ENCODE measurements at places on chromosomes 2 and 18. TPM values are rescaled to one million over a fixed set of nuclear protein-coding genes. Genes with fewer than 3 reads are reported as not detected.

- no peak for DNase-seq
- H3K4me1 ChIP-seq, result no peaks in the 10 kb centered on the region
- no peak overlapping the region for H3K27ac ChIP-seq
- H3K4me3 ChIP-seq, result no peak overlapping the region
- no peaks in the 10 kb centered on the region for H3K36me3 ChIP-seq
- H3K27me3 ChIP-seq, result peaks cover 4% of the 10 kb centered on the region
Measured at GRCh38 chr2:189952536-189953109, 109.9 kb downstream of the MSTN start.

DNA sequence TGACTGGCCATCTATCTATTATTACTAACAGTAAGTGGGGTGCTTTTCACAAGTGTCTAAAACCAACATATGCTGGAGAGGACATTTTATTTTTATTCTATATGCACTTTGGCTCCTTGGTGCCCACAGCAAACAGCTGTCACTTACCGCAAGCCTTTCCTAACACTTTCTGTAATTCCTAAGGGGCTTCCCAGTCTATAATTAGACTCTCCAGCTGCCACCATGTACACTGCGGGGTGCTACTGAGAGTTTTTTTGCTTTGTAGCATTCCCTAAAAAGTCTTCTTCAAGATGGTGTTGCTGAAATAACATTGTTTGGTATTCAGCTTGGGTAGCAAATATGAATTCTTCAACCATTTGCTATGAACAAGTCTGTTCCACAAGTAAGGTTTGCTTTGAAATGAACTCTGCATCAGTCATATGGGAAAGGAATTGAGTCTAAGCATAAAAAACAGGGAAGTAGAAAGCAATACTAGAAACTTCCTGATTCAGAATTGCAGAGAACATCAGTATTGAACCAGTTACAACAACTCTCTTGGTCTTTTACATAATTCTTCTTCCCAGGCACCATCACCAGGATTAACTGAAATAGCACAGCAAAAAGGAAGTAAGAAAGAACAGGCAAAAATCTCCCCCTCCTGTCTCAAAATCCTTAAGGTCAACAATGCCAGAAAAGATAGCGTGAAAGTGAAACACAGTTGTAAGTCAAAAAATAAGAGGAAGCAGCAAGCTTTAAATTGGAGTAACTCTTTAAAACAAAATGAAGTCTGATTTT, 28.6 kb downstream of the EPB41L3 start:
- H3K4me3 ChIP-seq, result no peak overlapping the region
- no peak overlapping the region for H3K27ac ChIP-seq
- DNase-seq, result no peak
- H3K36me3 ChIP-seq, result no peaks in the 10 kb centered on the region

- no peak overlapping the region for H3K27ac ChIP-seq
- H3K27me3 ChIP-seq, result no peaks in the 10 kb centered on the region
- H3K4me3 ChIP-seq, result no peak overlapping the region
- H3K4me1 ChIP-seq, result no peaks in the 10 kb centered on the region
- no peaks in the 10 kb centered on the region for H3K36me3 ChIP-seq
- DNase-seq, result no peak
Measured at GRCh38 chr2:80392441-80392840, 87.9 kb upstream of the LRRTM1 start.

- H3K27me3 ChIP-seq, result no peaks in the 10 kb centered on the region
- no peak overlapping the region for H3K27ac ChIP-seq
- H3K4me1 ChIP-seq, result no peaks in the 10 kb centered on the region
- DNase-seq, result no peak
Measured at GRCh38 chr2:64401529-64401880, 52.5 kb upstream of the LGALSL start.

DNA sequence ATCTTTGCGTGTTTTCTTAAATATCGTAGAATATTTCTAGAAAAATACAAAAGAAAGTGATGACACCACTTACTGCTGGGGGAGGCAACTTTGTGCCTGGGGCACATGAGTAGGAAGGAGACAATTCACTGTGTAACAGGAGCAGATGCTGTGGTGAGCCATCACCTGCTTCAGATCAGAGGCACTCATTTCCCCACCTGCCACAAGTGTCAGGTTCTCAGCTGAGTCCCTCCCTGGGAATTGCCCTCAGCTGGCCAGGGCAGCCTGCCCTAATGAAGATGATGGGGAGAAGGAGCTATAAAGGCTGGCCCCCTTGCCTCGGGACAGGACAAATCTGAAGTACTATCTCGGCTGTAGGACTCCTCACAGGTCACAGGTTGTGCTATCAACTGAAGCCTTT, 322.8 kb downstream of the STK39 start:
- no peak overlapping the region for H3K27ac ChIP-seq
- no peak for DNase-seq
- no peaks in the 10 kb centered on the region for H3K27me3 ChIP-seq

DNA sequence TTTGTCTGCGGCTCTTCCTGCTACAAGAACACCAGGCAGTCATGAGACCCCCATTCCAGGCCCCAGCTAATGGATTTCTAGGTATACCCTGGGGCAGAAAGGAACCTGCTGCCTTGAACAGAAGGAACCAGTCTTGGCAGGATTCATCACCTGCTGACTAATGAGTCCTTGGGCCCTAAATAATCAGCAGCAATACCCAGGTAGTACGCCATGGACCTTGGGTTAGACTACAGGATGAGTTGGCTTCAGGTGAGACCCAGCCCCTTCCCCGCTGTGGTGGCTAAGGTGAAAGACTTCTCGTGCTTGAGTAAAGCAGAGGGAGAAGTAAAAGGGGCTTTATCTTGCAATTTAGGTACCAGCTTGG, 105.0 kb downstream of the SPIRE1 start:
- no peak overlapping the region for H3K4me3 ChIP-seq
- no peak overlapping the region for H3K27ac ChIP-seq
- peaks cover 2% of the 10 kb centered on the region for H3K27me3 ChIP-seq
- no peaks in the 10 kb centered on the region for H3K36me3 ChIP-seq

GRCh38 chr2:110816404-110817365, 84.3 kb downstream of the ACOXL start:
- no peaks in the 10 kb centered on the region for H3K36me3 ChIP-seq
- H3K4me3 ChIP-seq, result no peak overlapping the region

GRCh38 chr2:233410196-233410760, 56.0 kb downstream of the DGKD start:
- no peaks in the 10 kb centered on the region for H3K27me3 ChIP-seq
- H3K36me3 ChIP-seq, result peaks cover 28% of the 10 kb centered on the region
- no peak for DNase-seq
- H3K4me3 ChIP-seq, result no peak overlapping the region
- H3K4me1 ChIP-seq, result peaks cover 65% of the 10 kb centered on the region

DNA sequence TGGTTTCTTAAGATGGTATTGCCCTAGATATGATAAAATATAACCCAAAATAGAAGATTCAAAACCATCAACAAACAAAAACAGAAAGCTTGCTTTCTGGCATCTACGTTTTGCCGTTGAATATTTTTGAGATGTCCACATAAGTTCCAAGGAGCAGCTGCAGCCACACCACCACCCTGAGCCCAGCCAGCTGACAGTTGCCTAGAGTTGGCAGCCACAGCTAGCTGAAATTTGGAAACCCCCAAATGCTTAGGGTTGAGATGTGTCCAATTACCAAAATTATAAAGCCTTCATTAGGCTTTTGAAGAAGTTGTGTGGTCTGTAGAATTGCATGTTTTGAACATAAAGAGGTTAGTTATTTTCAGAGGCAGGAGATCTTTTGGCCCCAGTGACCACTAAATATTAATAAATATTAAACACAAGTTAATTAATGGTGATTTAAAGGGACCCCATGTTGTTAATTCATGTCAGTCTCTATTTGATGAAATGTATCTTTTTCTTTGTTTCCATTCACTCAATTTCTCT, 118.1 kb upstream of the DTNA start:
- H3K27me3 ChIP-seq, result no peaks in the 10 kb centered on the region
- no peak for DNase-seq
- H3K4me3 ChIP-seq, result no peak overlapping the region
- no peaks in the 10 kb centered on the region for H3K36me3 ChIP-seq
- no peaks in the 10 kb centered on the region for H3K4me1 ChIP-seq

Gene NT5DC4
- not detected for total RNA-seq

Gene PARD6G
- total RNA-seq, result not detected

Gene CRACDL
- total RNA-seq, result 0.14 TPM

Gene PLB1
- total RNA-seq, result 1.6 TPM

Gene SPHKAP
- not detected for total RNA-seq

Gene AOX1
- 0.79 TPM for total RNA-seq

Data from activated naive CD4-positive, alpha-beta T cell treated with anti-CD3 and anti-CD28 coated beads for 36 hours (primary cell).